Dorsolateral prefrontal cortex (tissue), 122 donors: ENCODE measurements at places on chromosomes 1 and 21.

DNA sequence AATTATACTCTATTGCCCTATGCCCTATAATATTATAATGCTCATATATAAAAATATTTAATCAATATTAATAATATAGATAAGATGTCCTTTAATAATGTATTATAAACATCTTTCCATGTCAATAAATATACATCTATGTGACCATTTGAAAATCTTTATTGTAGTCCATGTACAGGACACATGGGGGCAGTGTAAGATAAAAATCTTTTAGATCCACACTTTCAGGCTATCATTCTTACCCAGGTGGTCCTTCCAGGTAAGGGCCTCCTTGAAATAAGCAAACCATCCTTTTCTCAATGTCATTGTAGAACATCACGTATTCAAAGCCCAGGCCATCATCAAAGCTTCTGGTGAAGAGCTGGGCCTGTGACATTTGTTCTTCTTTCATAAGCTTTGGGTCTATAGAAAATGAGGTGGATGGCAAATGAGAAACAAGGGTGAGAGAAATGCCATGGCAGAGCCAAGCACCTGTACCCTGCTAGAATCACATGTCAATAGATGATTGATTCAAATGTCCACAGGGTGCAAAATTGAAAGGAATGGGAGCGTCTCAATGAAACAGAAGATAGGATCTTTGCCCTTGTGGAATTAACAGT lies 20.2 kb downstream of the THEM4 start:
- no peak for DNase-seq

- no peak for DNase-seq
Measured at GRCh38 chr1:145695821-145696629, 11.1 kb downstream of the PDZK1 start.

DNA sequence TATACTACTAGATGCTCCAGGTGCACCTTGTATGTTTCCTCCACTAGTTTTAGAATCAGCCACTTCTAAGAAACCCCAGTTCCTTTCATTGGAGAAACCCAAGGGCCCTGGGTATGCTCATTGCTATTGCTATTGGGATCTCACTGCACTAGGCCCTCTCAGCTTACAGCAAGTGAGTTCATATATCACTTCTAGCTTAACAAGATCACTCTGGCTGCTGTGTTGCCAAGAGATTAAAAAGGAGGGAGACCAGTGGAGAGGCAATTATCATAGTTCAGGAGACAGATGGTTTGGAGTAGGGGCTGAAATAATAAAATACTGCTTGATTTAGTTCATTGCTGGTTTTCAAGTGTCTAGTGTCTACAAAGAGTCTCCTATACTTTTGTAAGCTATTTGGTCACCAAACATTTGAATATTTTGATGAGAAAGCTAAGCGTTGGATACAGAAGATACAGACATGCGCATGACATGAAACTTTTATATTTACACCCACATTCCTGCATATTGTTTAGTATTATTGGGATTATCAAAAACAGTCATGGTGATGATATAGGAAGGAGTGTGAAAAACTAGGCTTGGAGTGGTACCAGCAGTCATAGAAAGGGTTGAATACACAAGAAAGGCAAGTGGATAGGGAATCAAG lies 671.9 kb downstream of the ADGRL2 start:
- no peak for DNase-seq

DNA sequence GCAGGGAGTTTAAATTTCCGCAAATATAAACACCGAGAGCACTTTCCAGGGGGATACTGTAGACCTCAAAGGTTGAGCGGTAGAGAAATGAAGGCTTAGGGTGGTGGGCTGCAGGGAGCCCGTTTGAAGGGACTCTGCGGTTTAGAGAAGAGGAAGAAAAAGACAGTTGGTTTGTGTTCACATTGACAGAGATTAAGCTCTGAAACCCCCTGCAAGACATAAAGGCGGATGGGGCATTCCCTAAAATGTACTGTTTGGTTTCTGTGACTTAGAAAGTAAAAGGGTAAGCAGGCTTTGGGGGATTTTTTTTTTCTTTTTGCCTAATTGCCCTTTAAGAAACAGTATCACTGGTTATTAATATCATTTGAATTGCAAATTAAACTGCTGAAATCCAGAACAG lies 1.3 kb downstream of the KAZN start:
- no peak for DNase-seq

GRCh38 chr1:17274186-17275170 lies 25.6 kb downstream of the PADI3 start:
- DNase-seq: no peak

GRCh38 chr1:235851939-235852338 lies 14.8 kb downstream of the LYST start:
- no peak for DNase-seq

GRCh38 chr1:116265931-116266863 lies 106.8 kb upstream of the ATP1A1 start:
- DNase-seq: no peak

DNA sequence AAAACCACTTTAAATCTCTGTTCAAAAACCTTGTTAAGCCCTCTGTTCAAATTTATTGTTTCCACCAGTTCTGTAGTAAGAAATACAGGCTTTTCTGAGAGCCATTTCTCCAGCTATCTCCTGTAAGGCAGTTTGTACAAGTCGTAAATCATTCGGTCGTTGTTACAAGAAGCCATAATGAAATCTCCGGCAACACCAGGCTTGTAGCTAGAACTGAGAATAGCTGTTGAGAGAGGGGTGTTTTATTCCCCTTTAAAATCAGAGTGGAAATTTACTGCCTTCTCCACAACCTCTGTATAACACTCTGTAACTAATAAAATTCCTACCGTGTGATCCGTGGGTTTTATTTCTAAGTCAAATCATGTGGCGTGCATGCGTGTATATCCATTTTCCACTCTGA lies 335.8 kb upstream of the KAZN start:
- no peak for DNase-seq

DNA sequence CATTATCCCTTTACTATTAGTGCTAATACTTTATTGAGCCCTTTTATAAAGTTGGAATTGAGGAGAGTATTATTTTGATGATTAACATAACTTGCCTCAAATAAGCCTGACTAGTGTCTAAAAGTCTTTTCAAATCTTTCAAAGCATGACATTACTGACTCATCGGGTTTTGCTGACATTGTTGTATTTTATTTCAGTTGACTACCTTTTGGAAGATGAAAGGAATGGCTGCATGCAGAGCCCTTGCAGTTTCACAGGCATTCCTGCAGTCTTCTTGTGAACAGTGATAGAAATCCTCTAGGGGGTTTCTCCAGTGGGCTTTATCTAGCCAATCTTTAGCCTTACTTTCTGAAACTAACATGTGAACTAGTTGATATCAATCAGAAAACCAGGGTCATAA lies 43.0 kb upstream of the TMEM61 start:
- no peak for DNase-seq
